CD4-positive, alpha-beta T cell treated with Interleukin-10 for 1 hour (primary cell): ENCODE measurements at places on chromosomes 6 and 20.
A peak's percentile ranks its signal among the peaks of the same experiment; 100 is the strongest.

GRCh38 chr20:63406617-63407245 is 45.6 kb upstream of the CHRNA4 start:
- no peak for DNase-seq

DNA sequence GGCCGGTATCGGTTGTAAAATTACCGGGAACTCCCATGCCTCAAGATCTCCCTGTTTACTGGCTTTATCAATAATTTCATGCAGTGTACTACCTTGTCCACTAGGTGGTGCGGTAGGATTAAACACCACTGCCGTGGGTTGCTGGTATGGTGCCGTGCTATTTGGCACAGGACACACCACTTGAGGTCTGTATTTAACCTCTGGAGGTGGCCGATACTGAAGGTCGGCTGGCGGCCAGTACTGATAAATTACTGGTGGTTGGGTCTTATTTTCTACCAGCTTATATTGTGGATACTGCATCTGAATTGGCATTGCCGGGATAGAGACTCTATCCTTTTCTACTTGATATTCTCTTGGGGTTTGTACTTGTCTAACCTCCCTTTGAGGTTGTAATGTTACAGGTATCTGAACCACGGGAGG is 14.3 kb upstream of the PTCRA start:
- peak; percentile 87 for DNase-seq

- no peak for DNase-seq
These were observed 6.4 kb upstream of the KIF6 start for GRCh38 chr6:39731565-39731964.

DNA sequence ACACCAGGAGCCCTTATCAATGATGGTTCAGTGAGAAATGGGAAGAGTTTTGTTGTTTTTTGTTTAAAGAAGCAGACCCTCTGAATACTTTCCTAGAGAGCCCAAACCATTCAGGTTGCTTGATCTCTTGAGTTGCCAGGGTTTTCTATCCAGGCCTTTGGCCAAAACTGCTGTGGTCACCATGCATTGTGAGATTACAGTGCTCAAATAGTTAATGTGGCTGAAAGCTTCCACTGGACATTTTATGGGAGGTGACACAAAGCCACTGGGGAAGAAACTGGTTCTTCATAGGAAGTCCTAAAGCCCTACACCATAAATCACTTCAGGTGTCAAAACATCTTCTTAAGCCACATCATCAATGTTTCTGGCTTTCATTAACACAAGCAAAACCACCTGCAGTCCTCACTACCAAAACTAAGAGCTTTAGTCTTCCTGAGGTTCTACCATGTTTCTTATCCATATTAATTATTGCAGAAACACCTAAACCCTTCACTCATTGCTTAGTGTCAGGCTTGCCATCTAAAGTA is 101.6 kb downstream of the IBTK start:
- no peak for DNase-seq

GRCh38 chr20:23125625-23126191 is 39.6 kb upstream of the CD93 start:
- DNase-seq: peak; percentile 7

DNA sequence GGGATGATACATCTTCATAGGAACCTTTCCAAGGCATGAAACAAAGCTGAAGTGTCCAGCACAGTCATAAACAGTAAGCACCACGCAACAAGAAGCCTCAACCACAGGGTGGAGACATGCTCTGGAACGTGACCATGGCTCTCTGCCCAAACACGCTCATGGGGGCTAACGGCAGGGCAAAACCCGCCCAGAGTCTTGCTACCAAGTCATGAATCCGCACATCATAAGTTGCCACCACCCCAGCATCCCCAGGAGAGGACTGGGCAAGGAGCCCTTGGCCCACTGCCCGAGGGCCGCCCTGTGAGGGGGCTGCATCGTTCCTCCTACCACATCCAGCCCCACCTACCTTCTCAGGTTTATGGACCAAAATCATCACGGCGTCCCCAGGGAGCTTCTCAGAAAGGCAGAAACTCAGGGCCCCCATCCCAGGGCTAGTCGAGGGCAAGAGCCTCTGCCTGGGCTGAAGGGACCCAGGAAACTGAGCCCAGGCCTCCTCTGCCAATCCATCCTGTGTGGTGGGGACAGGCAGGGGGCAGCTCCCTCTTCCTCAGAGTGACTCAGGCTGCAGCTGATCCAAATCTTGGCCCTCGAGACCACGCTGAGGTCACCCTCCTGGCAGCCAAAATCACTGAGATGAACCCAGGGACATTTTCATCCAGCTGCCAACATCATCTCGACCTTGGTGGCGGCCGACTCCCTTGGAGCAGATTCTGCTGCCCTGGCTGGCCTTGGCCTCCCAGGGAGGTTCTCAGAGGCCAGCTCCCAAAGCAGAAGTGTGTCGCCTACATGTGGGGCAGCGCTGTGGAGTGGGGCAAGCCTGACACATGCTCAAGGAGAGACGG is 42.6 kb downstream of the BMP7 start:
- DNase-seq: no peak

DNA sequence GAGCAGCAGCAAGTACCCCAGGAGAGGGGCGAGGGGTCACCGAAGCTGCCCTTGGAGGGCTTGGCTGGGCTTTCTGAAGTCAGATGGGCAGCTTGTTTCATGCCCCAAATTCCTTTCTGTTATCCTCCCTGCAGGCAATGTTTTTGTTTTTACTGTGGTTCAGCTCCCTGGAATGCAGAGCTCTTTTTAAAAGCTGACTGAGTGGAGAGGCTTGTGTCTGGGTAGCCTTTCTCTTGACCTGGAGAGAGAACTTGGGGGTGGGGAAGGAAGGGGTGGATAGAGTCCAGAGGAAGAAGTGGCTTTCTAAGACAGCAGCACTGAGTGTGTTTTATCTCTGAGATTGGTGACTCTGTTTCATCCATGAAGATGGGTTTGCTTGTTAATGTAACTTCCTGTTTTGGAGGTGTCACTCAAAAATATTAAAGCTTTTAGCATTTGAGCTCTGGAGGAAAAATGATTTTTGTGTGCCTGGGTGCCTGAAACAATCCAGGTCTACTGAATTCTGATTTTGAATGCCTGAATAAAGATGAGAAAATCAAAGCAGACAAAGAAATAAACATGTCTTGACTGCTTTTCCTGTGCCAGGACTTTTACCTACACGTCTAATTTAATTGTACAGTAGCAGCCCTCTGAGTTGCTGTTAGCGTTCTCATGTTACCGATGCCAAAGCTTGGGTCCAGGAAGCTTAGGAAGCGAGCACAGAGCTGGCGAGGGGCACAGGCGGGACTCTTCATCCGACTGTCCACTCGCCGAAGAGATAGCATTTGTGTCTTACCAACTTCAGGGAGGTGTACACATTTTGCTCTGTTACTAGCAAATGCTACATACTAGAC is 78.2 kb upstream of the EEF1E1 start:
- DNase-seq: no peak

DNA sequence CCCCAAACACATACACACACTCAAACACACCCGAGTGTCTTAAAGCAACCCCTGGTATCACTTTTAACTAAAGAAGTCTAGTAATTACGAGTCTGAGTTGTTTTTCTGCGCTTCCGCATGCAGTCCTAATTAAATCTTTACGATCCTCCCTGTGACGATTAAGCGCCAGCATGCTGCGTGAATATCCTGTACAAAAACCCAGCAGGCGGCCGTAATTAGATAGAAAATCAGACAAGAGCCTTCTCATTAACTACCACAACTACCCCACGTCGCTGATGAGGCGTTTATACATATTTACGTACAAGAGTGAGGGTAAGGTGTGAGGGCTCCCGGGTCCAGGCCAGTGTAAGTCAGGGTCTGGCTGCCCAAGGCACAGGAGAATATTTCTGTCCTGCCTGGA is 8.1 kb downstream of the TFAP2B start:
- DNase-seq: no peak

GRCh38 chr20:40258931-40259330 is 430.1 kb downstream of the MAFB start:
- DNase-seq: no peak

GRCh38 chr20:48141660-48142515 is 356.6 kb upstream of the SULF2 start:
- no peak for DNase-seq

DNA sequence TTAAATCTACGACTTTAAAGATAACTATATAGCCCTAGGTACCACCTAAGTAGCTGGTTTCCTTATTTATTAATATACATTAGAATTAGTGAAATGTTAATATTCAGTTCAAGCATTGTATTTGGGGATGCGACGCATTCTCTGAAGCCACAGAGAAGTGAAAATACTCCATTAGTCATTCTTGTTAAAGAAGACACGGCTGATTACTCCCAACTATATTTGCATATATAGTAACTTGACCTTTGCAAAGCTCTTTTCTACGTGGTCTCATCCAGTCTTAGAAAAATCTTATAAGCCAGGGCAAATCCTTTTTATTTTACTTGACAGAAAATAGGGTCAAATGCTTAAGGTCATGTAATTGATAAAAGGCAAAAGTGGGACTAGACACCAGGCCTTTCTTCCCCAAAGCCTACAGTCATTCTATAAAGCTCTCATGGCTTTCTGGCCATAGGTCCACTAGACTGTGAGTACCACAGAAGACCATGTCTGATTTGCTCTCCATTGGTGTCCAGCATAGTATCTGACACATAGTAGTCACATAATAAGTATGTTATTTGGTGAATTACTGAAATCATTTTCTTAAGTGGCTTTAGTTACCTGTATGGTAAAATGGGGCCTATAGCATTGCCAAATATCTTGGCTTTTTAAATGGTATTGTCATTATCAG is 11.3 kb downstream of the ZHX3 start:
- no peak for DNase-seq

- no peak for DNase-seq
These were observed 51.3 kb downstream of the NCOA3 start for GRCh38 chr20:47552996-47553395.

DNA sequence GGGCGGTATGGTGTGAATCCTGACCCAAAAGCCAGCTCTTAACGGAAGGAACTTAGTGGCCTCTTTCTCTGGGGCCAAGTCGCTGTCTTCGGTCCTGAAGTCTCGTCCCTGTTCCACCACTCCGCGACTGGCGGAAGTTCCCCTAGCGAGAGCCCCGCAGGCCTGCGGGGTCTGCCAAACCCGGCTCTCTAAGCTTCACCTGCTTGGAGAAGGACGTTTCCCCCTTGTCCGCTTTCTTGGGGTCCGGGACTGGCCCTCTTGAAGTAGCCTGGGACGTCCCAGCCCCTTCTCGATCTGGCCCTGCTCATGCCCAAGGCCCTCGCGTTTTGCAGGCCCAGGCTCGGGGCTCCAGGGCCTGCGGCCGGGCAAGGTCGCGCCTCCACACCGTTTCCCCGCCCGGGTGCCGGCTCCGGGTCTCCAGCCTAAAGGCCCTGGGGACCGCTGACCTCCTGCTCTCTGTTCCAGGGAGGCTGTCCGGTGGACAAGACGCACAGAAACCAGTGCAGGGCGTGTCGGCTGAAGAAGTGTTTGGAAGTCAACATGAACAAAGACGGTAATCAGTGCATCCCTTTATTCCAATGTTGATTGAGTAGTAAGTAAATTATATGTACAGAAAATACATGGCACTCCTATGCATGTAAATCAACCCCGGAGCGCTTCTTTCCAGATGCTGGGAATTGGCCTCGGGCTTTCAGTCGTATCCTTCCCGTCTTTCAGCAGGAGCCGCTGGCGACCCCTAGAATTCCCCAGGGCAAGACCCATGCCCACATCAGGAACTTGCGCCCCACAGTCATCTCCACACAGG is 8.8 kb downstream of the NR2E1 start:
- DNase-seq: peak; percentile 15

- DNase-seq: peak; percentile 15
These were observed 193.5 kb downstream of the UNC5CL start for GRCh38 chr6:40845553-40845952.

- DNase-seq: no peak
These were observed 53.9 kb upstream of the LAMP5 start for GRCh38 chr20:9460518-9460917.

DNA sequence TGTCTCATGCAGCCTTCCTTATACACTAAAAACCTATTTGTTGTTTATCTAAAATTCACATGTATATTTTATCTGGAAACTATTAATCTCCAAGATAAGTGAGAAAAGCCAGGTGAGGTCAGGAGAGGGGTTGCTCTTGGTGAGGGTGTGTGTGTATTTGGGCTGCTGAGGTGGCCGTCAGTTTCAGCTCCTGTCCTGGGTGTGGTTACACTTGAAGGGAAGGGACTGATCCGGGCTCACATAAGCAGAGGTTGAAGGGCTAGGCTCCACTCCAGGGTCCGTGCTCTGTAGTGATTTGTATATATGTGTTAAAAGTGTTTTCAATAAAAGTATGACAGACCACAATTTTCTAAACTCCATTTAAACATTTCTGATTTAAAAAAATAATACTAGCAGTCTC is 13.5 kb upstream of the SNAI1 start:
- no peak for DNase-seq

GRCh38 chr20:31548820-31549512 is 34.7 kb downstream of the HM13 start:
- DNase-seq: no peak

DNA sequence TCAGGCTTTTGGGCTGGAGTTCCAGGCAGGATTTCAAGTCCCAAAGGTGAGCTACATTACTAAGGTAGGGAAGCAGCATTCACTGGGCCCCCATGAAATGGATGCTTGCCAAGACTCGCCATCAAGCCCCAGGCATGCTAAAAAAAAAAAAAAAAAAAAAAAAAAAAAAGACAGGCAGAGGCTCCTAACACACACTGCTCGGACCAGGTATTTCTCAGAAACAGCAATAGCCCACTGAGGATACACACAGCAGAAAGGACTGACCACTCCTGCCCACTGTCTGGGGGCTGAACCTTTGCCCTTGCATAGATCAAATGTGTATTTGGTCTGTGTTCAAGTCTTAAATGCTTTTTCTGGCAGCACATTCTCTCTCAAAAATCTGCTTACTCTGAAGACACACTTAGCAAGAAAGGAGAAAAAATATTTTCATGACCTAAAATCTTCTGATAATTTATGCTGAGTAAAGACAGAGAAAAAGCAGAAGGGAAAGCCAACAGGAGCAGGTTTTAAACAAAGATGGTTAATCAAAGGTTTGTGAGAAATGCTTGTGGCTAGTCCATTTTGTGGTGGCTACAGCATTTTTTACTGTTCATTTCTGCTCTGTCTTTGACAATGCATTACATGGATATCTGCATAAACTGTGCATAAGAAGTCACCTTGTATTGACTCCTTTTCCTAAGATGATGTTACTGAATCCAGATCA is 37.9 kb upstream of the BEND6 start:
- DNase-seq: no peak

GRCh38 chr20:51463998-51464397 is 78.5 kb downstream of the NFATC2 start:
- DNase-seq: no peak

DNA sequence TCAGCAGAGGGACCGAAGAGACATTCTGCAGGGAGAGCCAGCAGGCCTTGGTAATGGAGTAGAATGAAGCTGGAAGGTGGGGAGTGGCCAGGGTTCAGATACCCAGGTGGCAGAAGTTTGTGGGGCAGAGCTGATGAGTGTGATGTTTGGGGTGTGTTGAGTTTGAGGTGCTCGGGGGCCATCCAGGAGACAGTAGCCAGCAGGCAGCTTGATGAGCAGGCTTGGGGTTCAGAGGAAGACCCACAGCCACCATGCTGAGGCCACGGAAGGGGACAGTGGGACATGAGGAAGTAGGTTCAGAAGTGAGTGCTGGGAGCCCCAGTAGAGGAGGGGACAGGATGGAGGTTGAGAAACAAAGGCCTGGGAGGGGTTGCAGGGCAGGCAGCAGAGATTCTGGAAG is 11.1 kb upstream of the FOXS1 start:
- no peak for DNase-seq
